ENCODE measurements at places on chromosomes 7 and 10.

- no peak for DNase-seq
Observed at GRCh38 chr7:127949769-127950222, 81.4 kb downstream of the LRRC4 start.

DNA sequence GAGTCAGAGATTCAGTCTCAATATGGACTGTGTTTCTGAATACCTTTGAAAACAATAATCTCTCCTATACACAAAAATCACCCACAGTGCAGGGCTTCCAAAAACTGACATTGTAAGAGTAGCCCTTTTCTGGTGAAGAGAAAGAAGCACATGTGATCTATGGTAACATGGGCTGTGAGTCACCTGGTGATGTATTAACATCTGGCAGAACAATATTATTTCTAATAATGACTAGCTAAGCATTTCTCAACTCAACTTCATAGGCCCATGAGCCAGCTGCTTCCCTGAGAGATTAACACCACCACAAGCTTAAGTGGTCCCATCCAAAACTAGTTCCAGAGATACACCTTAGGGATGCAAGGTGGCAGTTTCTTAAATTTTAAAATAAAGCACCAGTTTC is 331.0 kb upstream of the NRP1 start:
- no peak for DNase-seq

DNA sequence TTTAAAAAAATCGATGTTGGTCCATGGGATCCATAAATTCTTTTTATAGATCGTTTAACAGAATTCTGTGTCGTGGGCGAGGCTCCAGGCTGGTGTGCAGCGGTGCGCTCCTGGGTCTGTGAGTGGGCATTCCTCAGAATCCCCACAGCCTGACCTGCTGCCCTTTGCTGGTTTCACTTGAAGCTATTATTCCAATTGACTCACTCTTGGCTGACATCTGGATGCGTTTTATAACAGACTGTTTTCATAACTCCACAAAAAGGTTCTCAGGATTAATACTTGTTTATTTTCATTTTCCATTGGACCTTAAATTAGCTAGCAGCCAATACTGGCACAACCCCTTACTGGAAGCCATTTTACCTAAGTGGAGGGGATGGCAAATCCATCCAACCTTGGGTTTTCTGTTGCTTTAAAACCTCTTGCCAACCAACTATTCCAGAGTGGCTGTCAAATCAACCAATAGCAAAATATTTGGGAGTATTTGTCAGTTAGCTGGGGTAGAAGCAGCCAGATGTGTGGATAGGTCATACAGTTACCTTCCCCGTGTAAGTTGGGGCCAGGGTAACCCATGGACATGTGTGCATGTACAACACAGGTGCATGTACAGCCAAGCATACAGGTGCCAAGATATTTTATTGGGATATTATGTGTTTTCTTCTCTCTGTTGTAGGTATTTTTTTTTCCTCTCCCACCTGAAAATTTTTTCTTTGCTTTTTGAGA is 160.7 kb upstream of the ZNF32 start:
- no peak for DNase-seq

- no peak for DNase-seq
Observed at GRCh38 chr10:20173046-20173445, 356.8 kb downstream of the PLXDC2 start.

DNA sequence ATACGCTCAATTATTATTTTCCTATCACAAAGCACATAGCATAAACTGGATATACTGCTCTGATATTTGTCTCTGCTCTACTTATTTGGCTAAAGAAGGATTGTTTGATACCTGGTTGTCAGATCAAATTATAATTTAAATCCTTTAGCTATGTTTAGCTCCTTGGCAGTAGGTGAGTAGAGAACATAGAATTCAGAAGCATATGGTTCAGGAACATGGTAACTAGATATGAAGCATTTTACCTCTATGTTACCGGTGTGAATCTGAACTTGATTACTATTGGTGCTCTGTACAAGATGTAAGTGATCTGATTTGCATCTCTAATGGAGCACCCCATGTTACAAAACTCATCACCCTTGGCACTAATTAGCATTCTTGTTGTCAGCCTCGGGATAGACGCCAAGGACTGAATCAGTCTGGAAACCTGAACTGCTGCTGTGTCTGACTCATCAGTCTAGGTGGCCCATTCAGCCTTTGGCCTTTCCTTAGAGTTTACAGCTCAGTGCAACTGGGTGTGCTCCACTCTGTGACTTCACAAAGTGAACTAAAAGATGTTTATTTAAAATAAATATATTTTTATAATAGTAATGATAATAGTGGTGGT is 12.3 kb upstream of the MYPN start:
- no peak for DNase-seq

- DNase-seq = no peak
Observed at GRCh38 chr7:86123476-86123875, 520.2 kb upstream of the GRM3 start.

GRCh38 chr10:101216207-101217043 is 12.8 kb downstream of the LBX1 start:
- no peak for DNase-seq

- DNase-seq = no peak
Observed at GRCh38 chr10:28734938-28735759, 57.8 kb downstream of the BAMBI start.

DNA sequence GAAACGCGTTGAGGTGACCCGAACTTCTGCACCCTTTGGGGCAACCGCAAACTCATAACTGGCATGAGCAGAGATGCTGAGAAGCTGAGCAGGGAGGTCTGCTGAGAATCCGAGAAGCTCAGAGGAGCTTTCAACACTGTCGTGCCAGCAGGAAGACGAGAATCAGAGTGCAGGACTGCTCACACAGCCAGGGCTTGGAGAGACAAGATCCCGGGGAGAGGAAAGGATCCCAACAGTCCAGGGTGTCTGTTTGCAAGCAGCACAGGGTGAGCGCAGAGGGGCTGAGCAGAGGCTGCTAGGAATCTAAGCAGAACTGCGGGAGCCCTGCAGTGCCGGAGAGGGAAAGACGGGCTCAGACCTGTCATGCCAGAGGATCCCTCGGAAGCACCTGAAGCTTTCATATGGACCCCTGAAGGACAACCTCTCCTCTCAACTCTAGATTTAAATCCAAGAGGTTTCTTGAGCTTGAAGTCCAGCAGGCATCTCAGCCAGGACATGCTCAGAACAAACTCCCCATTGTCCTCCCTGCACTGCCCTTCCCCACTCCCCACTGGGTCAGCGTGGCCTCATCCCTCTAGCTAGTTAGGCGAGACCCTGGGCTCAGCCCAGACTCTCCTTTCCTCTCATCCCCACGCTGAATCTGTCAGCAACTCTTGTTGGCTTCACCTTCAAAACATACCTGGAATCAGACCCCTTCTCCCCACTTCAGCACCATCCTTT is 40.7 kb downstream of the FOXL3 start:
- DNase-seq = no peak

DNA sequence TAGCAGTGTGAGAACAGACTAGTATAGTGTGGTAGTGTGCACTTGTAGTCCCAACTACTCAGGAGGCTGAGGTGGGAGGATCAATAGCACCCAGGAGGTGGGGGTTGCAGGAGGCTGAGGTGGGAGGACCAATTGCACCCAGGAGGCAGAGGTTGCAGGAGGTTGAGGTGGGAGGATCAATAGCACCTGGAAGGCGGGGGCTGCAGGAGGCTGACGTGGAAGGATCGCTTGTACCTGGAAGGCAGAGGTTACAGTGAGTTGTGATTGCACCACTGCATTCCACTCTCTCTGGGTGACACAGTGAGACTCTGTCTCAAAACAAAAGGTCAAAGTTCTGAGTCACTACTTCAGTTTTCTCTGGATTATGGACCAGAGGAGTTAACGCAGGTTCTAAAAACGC is 22.6 kb upstream of the DIP2C start:
- no peak for DNase-seq

DNA sequence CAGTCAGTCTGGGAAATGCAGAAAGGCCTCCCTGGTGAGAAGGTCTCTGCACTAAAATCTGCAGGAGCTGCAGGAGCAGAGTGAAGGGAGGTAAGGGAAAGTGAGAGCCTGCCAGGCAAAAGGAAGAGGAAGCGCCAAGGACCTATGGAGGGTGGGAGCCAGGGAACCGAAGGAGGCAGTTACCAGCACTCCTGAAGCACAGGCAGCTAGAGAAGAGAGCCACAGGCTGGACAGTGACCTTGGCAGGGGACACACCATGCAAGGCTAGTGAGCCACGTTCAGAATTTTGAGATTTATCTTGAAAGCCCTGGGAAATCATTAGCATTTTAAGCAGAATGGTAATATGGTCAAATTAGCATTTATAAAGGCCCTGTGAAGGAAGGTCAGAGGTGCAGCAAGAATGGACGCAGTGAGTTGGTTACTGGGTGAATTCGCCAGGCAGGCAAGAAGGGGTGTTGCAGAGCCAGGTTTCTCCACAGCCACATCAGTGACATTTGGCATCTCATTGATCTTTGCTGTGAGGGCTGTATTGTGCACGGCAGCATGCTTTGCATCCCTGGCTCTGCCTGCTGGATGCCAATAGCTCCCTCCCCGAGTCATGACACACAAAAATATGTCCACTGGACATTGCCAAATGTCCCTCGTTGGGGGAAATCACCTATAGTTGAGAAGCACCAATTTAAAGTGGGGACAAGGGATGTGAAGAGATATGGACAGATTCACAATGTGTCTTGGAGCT is 54.7 kb upstream of the LANCL2 start:
- DNase-seq = no peak

- peak; percentile 27 for DNase-seq
Observed at GRCh38 chr10:118594392-118595063, 920 bp downstream of the PRLHR start.

- DNase-seq = no peak
Observed at GRCh38 chr7:85508642-85509410, 322.0 kb upstream of the SEMA3D start.

- no peak for DNase-seq
Observed at GRCh38 chr10:44725404-44725803, 185.7 kb upstream of the TMEM72 start.

- DNase-seq = no peak
Observed at GRCh38 chr7:35623381-35623780, 71.6 kb downstream of the HERPUD2 start.

GRCh38 chr7:98668255-98668654 is 51.2 kb downstream of the NPTX2 start:
- no peak for DNase-seq

DNA sequence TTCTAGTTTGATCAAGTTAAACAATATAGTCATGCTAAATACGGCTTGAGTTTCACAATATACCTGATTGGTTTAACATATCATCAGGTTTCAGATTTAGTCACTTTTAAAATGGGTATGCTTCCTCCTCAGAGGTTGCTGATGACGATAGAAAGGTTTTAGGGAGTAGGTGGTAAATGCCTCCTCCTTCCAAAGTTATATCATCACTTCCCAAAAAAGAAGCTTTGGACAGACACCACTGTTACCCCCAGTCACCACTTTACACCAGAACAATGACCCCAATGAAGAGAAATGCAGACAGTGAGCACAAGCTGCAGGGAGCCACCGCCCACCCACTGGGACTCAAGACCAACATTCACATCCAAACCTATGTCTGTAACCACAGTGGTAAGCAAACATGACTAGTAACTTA is 244.6 kb downstream of the SORCS1 start:
- no peak for DNase-seq

- DNase-seq = no peak
Observed at GRCh38 chr10:86177537-86178155, 188.9 kb downstream of the GRID1 start.

DNA sequence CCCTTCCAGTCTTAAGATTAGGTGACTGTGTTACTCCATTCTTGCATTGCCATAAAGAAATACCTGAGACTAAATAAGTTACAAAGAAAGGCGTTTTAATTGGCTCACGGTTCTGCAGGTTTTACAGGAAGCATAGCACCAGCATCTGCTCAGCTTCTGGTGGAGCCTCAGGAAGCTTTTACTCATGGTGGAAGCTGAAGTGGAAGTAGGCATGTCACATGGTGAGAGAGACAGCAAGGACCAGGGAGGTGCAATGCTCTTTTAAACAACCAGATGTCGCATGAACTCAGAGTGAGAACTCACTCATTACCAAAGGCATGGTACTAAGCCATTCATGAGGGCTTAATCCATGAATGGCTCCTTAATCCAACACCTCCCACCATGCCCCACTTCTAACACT is 34.0 kb upstream of the TMEM273 start:
- DNase-seq = no peak

GRCh38 chr10:102644066-102644645 is at the start of gene TRIM8:
TRIM8 (plus strand) TSS chr10:102644479; CDS start chr10:102644618, 139 bp downstream.
- no peak for DNase-seq

DNA sequence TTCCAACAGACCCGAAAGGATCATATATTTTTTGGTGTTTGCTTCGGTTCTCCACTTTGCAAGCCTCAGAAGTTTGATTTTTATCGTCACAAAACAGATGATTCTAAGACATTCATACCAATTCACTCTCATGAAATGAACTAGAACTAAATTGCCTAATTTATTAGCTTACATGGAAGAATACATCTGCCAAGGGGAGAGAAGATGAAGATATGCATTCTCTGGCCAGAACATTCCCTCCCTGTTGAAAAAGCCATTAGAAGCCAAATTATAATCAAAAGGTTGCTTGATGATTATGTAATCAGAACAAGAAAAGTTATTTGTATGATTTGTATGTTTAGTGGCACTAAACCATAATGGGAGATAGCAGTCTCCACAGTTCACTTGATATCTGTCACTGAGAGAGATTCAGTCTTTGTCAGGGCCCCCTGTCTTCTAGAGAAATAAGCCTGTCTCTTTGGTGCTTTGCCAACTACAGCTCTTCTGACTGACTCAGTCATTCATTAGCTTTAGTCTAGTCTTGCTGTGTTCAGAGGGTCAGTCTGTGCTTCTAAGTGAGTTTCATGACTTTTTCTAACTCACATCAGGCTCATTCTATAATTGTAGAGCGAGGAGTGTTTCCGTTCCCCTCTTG is 95.3 kb upstream of the GNAI1 start:
- no peak for DNase-seq

DNA sequence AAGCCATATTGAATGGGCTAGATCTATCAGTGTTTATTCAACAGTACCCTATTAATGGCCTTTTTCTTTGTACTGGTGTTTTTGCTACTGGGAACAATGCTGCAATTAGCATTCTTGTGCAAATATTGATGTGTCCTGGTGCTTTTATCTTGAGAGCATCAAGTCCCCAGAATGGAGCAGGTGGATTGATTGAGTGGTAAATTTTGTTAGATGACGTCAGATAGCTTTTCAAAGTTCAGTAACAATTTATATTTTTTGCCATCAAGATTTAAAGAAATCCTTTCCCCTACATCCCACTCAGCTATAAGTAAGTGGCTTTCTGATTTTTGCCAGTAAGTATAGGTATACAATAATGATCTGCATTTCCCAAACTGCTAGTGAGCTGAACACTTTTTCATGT is 63.4 kb upstream of the SYPL1 start:
- no peak for DNase-seq

DNA sequence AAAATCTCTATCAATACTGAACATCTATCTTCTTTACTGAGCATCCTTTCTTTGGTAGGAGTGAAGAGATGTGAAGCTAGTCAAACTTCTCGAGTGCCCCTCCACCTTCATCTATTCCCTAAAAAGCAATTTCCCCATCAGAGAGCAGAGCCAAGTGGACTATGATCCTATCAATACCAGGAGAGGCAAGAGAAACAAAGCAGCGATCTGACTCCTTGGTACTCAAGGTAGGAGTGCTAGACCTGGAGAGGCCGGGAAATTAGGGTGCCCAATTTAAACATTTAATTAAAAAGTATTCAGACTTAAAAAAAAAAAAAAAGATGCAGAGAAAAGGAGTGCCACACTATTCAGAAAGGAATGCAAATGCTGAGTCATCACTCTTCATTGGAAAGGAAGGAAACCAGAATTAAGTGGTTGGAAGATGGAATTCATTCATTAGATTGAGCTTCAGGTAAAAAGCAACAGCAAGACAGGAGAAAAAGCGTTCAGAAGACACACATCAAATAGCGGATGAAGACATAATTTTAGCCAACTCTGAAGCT is 1.6 kb downstream of the TIAL1 start:
- DNase-seq = no peak
